Nasal cavity respiratory epithelium epithelial cell of viscerocranial mucosa (primary cell): ENCODE measurements at places on chromosomes 11 and 22. TPM values are rescaled to one million over a fixed set of nuclear protein-coding genes. Genes with fewer than 3 reads are reported as not detected.

SLC22A9 gene
- total RNA-seq, result not detected in 2 replicates

MMP12 gene
- 1.5 TPM in 1 of 2 replicates, not detected in the other for total RNA-seq

ZNF214 gene
- 2.1 TPM in 2 replicates for total RNA-seq

CRYBB2 gene
- total RNA-seq, result not detected in 2 replicates

CD3G gene
- not detected in 2 replicates for total RNA-seq

TRIM49B gene
- not detected in 2 replicates for total RNA-seq

ESAM gene
- total RNA-seq, result under 0.01 and 0.07 TPM in 2 replicates

MGAT3 gene
- total RNA-seq, result 0.50 TPM in 1 of 2 replicates, not detected in the other

FXYD2 gene
- total RNA-seq, result not detected in 2 replicates

OR52N4 gene
- not detected in 2 replicates for total RNA-seq

ARHGEF17 gene
- 3.8 and 13.0 TPM in 2 replicates for total RNA-seq

C11orf86 gene
- total RNA-seq, result not detected in 2 replicates

KREMEN1 gene
- 8.2 and 20.1 TPM in 2 replicates for total RNA-seq

RAG2 gene
- total RNA-seq, result not detected in 2 replicates

NR1H3 gene
- 3.3 and 14.7 TPM in 2 replicates for total RNA-seq

RTN4RL2 gene
- total RNA-seq, result under 0.01 TPM in 1 of 2 replicates, not detected in the other

ARHGAP8 gene
- 10.3 and 30.9 TPM in 2 replicates for total RNA-seq

HORMAD2 gene
- not detected in 2 replicates for total RNA-seq

GAL3ST1 gene
- total RNA-seq, result 0.07 and 0.34 TPM in 2 replicates

TH gene
- total RNA-seq, result under 0.01 and 0.28 TPM in 2 replicates

PNPLA3 gene
- 2.7 and 3.5 TPM in 2 replicates for total RNA-seq

SMDT1 gene
- total RNA-seq, result 6.8 TPM in 2 replicates

CCDC116 gene
- 0.07 TPM in 1 of 2 replicates, not detected in the other for total RNA-seq

LRRC56 gene
- 0.34 and 1.4 TPM in 2 replicates for total RNA-seq

LIF gene
- total RNA-seq, result 0.68 and 6.1 TPM in 2 replicates

GPR152 gene
- total RNA-seq, result not detected in 2 replicates

CCDC81 gene
- 0.28 and 0.34 TPM in 2 replicates for total RNA-seq

HTR3B gene
- not detected in 2 replicates for total RNA-seq
